Cardiac muscle cell (in vitro differentiated cells and primary cell): ENCODE measurements at places on chromosomes 5 and 9. TPM values are rescaled to one million over a fixed set of nuclear protein-coding genes. Genes with fewer than 3 reads are reported as not detected.
A peak's percentile ranks its signal among the peaks of the same experiment; 100 is the strongest.

- peak; percentile 14 for DNase-seq
Observed at GRCh38 chr5:55231029-55231918, 2.1 kb downstream of the CCNO start.

GRCh38 chr9:131772940-131773339 is 33.1 kb upstream of the RAPGEF1 start:
- DNase-seq, result no peak

- no peak for DNase-seq
Observed at GRCh38 chr9:87276851-87277261, 220.8 kb upstream of the DAPK1 start.

Gene LIFR
- total RNA-seq, result 21.4 and 35.6 TPM in 2 replicates

DNA sequence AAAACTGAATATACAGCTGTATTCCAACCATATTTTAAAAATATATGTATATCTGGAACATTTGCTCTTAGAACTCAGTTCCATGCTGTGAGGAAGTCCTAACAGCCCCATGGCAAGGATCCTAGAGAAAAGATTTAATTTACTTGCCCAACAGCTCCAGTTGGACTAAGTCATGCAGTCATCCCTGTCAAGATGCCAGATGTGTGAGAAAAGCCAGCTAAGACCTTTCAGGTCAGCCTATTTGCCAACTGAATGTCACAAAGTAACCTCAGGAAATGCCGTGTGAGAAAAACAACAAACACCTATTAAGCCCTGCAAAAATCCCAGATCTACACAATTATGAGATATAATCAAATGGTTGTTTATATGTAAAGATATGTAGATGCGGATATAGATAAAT is 416.3 kb downstream of the NR2F1-AS1 start:
- DNase-seq, result no peak

Gene EGFLAM
- 0.27 and 0.42 TPM in 2 replicates for total RNA-seq

Gene WDR31
- 2.2 and 4.1 TPM in 2 replicates for total RNA-seq

- DNase-seq, result no peak
Observed at GRCh38 chr5:65015767-65016166, 247.0 kb downstream of the CWC27 start.

GRCh38 chr9:76528642-76529190 is 69.7 kb downstream of the GCNT1 start:
- no peak for DNase-seq

- no peak for DNase-seq
Observed at GRCh38 chr5:137156180-137156579, 342.9 kb downstream of the SPOCK1 start.

Gene SLC2A8
- total RNA-seq, result 45.1 and 45.3 TPM in 2 replicates

DNA sequence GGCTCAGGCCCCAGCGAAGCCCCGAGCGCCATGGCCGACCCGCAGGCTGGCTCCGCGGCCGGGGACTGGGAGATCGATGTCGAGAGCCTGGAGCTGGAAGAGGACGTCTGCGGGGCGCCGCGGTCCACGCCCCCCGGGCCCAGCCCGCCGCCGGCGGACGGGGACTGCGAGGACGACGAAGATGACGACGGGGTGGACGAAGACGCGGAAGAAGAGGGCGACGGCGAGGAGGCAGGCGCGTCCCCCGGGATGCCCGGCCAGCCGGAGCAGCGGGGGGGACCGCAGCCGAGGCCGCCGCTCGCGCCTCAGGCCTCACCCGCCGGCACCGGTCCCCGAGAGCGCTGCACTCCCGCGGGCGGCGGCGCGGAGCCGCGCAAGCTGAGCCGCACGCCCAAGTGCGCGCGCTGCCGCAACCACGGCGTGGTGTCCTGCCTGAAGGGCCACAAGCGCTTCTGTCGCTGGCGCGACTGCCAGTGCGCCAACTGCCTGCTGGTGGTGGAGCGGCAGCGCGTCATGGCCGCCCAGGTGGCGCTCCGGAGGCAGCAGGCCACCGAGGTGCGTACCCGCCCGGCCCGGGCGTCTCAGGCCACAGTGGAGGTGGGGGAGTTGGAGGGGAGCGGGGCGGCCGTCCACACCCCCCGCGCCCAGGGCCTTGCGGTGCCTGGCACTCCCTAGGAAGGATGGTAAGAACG is 1.6 kb downstream of the DMRT2 start:
- no peak for DNase-seq

Gene HAPLN1
- 11.9 and 14.3 TPM in 2 replicates for total RNA-seq

Gene GRXCR2
- not detected in 2 replicates for total RNA-seq

Gene SV2C
- 0.24 and 0.28 TPM in 2 replicates for total RNA-seq

- DNase-seq, result no peak
Observed at GRCh38 chr5:1019001-1019905, 10.7 kb downstream of the NKD2 start.

Gene OR1N2
- total RNA-seq, result not detected in 2 replicates

- DNase-seq, result no peak
Observed at GRCh38 chr9:6639622-6640021, 5.9 kb downstream of the GLDC start.

Gene GPR151
- total RNA-seq, result not detected in 2 replicates

- DNase-seq, result no peak
Observed at GRCh38 chr5:59241552-59241951, 652.0 kb downstream of the PDE4D start.

GRCh38 chr5:35172533-35172932 is 57.8 kb downstream of the PRLR start:
- DNase-seq, result no peak

Gene PCDHAC1
- 16.7 and 20.8 TPM in 2 replicates for total RNA-seq

- peak; percentile 52 for DNase-seq
Observed at GRCh38 chr9:110016340-110016739, 191.6 kb downstream of the C9orf152 start.

Gene SH3GL2
- 0.06 and 0.42 TPM in 2 replicates for total RNA-seq

Gene SHC3
- total RNA-seq, result 0.27 and 0.53 TPM in 2 replicates

Gene ELL2
- total RNA-seq, result 22.1 and 41.8 TPM in 2 replicates

- DNase-seq, result peak; percentile 53
Observed at GRCh38 chr9:101628173-101628572, 33.4 kb upstream of the PPP3R2 start.

Gene SPINK7
- not detected in 2 replicates for total RNA-seq

GRCh38 chr9:100268271-100268670 is 84.5 kb downstream of the TEX10 start:
- no peak for DNase-seq

- peak; percentile 7 for DNase-seq
Observed at GRCh38 chr9:113293285-113293878, 9.8 kb downstream of the RNF183 start.

Gene CNTLN
- 2.4 and 4.3 TPM in 2 replicates for total RNA-seq

DNA sequence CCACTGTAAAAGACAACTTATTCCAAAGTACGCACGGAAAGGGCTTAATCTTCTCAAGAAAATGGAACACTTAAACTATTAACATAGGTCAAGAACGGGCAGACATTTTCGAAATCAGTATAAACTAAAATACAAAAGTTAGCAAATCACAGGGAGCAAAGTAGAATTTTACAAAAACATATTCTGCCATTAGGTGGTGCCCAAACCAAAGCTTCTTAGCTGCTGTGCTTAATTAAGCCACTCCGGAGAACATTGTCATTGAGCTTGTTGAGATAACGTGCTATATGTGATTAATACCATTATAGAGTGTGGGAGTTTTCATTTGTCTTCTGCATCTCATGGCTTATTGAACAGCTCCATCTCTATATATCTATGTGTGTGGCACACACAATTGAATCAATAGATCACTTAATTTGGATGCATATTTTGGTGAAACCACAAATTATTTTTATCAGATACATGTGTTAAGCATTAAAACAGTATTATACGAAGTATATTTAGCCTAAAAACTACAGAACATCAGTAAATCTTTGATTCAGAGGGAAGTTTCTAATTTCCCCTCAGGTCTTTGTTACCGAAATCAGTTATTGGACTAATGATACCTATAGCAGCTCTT is 23.4 kb downstream of the UBLCP1 start:
- DNase-seq, result peak; percentile 57

GRCh38 chr5:143554187-143554717 is 150.8 kb upstream of the NR3C1 start:
- no peak for DNase-seq

- DNase-seq, result no peak
Observed at GRCh38 chr9:17725399-17726010, 146.6 kb downstream of the SH3GL2 start.

Gene CDH9
- not detected in 2 replicates for total RNA-seq

- DNase-seq, result no peak
Observed at GRCh38 chr9:28342815-28343338, 769.6 kb upstream of the C9orf72 start.
